ENCODE measurements at places on chromosomes 1 and 21.
A peak's percentile ranks its signal among the peaks of the same experiment; 100 is the strongest.

- no peak for DNase-seq
Measured at GRCh38 chr1:154405747-154406571, 816 bp downstream of the IL6R start.

GRCh38 chr1:163076446-163076845 is 7.3 kb downstream of the RGS4 start:
- DNase-seq: no peak

GRCh38 chr1:231630558-231631205 is 4.1 kb downstream of the DISC1 start:
- no peak for DNase-seq

DNA sequence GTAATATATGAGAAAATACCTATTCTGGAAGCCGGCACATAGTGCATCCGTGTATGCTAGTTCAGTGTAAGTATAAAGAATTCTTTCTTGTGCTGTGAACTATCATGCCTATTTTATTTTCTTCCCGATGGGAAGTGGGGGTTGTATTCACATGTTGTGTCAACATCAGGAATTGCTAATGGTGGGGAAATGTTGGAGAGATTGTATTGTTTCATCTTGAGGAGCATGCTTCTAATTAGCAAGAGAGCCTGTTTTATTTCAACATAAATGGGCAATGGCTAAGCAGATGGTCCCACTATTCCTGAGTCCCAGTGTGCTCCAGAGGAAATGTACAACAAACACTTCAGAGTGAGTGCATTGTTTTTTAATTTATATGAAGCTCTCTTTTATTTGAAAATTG is 485.2 kb downstream of the PLPP3 start:
- no peak for DNase-seq

DNA sequence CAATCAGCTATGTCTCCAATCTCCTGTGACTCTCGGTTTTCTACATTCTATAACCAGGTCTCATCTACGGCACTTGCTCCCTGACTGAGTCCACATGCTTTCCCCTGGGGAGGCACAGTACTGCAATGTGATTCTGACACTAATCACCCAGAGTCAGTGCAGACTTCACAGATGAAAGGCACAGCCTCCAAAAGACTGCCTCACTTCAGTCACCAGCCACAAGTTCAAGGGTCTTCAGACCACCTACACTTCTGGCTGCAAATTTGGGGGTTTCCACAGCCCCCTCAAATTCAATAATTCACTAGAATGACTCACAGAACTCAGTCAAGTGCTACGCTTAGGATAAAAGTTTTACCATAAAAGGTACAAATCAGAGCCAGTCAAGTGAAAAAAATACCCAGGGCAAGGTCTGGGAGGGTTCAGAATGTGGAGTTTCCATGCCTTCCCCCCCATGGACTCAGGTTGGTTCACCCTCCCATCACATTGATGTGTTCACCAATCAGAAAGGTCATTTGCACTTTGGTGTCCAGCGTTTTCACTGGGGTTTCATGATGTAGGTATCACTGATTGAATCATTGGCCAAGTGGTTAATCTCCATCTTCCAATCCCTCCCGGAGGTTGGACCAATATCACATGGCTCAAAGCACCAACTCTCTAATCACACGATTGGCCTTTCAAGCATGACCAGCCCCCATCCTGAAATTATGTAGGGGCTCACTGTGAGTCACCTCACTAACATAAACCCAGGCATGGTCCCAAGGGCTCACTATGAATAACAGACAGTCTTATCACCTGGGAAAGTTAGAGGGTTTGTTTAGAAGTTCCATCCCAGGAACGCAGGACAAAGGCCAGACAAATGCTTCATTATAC is 182.9 kb upstream of the CAMK1G start:
- DNase-seq: no peak

GRCh38 chr1:82446236-82446635 is 645.5 kb downstream of the ADGRL2 start:
- DNase-seq: no peak

DNA sequence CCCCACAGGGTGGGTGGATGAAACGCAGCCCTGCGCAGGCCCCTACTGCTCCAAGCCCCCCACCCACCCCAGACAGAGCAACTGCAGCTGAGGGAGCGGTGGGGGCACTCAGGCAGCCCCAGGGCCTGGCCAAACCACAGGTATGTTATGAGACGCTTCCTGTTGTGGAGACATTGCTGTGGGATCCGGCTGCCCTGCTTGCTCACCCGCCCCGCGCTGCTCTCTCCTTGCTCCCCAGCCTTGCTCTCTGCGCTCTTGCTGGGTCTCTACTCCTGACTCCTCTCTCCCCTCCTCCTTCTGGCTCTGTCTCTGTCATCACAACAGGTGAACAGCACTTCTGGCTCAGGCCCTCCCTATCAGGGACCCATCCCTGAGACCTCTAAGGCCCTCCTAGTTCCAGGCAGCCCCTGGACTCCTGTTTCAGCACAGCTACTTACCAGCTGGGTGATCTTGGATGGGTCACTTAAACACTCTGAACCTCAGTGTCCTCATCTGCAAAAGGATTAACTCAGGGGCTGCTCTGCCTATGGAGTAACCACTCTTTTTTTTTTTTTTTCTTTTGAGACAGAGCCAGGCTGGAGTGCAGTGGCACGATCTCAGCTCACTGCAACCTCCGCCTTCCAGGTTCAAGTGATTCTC is 15.9 kb downstream of the COL8A2 start:
- DNase-seq: no peak

GRCh38 chr1:77543822-77544448 is 138.5 kb downstream of the ZZZ3 start:
- DNase-seq: no peak

DNA sequence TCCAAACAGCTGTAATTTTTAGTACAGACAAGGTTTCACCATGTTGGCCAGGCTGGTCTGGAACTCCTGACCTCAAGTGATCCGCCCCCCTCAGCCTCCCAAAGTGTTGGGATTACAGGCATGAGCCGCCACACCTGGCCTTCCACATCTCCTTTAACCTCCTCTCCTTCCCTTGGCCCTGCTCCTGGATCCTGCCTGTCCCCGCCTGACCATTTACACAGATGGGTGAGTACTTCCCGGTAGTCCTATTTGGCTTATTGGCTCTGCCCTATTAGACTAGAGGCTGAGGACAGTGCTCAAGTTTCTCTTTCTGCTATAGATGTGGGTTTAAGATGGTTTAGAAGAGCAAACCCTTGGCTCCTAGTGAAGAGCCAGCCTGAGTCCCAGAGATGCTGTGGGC is 7.1 kb downstream of the PTPN7 start:
- DNase-seq: no peak

DNA sequence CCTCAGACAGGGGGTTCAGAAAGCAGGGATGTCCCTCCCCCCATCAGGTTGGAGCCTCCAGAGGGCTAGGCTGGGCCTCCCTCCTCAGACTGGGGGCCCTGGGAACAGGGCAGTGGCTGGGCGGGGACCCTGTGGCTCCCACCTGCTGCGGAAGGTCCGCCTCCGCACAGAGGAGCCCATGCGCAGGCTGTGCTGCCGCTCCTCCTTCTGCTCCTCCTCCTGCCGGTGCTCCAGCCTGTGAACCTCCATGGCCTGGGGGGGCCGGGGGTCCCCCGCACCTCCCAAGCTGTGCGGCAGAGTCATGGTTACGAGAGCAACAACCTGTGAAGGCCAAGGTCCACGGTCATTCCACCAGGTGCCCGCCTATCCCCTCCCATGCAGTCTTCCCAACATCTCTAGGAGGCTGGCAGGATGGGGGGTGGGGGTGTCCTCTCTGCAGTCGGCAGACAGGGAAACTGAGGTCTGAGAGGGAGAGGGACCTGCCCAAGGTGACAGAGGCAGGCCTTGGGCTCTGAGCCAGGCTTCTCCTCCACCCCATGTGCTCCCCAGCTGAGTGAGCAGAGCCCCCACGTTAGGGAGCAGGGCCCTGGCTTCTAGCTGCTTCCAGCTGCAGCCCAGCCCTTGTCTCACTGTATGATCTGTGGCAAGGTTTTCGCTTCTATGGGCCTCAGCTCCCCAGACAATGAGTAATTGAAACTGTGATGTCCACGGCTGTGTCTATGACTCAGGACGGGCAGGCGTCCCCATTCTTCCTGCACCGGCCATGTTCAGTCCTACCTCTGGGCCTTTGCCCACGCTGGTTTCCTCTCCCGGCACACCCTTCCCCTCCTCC is 3.4 kb downstream of the MYOM3 start:
- DNase-seq: no peak

DNA sequence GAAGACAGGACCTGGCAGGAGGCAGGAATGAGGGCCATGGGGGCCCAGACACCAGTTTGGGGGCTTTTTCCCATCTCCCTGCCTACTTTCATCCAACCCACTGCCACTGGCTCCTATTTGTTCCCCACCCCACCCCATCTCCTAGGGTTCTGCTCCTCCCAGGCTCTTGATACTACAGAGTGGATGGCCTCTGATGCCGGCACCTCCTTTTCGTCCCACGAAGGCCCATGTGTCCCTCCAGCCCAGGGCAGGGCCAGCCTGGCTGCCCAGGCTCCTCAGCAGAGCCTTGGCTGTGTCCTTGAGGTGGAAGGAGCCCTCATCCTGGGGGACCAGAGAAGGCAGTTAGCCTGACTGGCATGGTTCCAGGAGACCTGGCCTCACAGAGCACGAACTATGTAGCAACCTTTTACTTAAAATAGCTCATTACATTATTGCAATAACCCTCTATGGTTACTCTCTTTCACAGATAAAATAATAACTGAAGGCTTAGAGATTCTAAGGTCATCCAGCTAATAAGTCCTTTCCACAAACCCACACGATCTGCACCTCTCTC is 3.5 kb downstream of the POMGNT1 start:
- DNase-seq: no peak

DNA sequence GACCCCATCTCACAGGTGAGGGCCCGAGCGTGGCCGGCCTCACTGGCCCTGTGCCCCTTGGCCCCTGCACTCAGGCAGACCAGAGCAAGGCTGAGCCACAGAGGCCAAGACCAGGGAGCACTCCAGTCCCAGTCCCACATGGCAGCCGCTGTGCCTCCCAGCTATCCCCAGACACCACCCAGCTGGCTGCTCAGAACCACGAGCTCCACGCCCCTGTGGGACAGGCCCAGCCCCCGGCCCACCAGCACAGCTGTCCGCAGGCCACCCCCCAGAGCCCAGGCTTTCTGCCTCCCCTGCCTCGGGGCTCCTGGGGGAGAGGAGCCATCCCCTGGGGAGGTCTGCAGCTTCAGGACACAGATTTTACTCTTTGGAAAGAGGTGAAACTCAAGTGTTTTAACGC is 9.1 kb upstream of the C1QTNF12 start:
- no peak for DNase-seq

DNA sequence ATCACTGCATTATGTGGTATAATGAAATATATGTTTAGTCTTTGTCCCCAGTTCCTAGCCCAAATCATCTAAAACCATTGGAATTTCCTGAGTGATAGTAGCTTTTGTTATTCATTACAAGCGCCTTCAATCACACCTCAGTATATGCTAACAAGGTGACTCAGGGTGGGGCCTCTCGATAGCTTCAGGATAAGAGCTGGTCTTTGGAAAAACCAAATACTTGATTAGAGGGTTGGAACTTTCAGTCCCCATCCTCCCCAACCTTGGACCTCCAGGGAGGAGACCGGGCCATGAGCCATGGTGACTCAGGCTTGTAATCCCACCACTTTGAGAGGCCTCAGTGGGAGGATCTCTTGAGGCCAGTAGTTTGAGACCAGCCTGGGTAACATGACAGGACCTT is 5.1 kb upstream of the BRDT start:
- DNase-seq: no peak

- no peak for DNase-seq
Measured at GRCh38 chr1:56534130-56534651, 45.2 kb downstream of the PLPP3 start.

DNA sequence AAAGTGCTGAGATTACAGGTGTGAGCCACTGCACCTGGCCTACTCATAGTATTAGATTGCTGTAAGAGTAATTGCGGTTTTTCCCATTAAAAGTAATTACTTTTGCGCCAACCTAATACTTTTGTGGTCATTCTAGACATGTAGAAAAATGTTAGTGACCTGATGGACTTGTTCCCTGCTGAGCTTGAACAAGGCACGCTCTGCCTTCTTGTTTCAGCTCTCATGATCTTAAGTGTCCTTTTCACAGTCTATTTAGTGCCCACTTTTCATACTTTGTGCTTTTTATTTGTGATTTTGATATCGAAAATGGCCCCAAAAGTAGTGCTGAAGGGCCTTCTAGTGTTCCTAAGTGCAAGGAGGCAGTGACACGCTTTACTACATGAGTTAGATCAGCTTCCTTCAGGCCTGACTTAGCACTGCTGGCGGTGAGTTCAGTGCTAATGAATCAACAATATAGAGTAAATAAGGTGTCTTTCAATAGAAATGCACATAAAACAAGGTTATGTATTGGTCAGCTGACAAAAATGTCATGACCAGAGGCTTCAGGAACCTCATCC is 5.6 kb upstream of the RD3 start:
- no peak for DNase-seq

- DNase-seq: no peak
Measured at GRCh38 chr1:3536420-3537195, 74.7 kb downstream of the MEGF6 start.

DNA sequence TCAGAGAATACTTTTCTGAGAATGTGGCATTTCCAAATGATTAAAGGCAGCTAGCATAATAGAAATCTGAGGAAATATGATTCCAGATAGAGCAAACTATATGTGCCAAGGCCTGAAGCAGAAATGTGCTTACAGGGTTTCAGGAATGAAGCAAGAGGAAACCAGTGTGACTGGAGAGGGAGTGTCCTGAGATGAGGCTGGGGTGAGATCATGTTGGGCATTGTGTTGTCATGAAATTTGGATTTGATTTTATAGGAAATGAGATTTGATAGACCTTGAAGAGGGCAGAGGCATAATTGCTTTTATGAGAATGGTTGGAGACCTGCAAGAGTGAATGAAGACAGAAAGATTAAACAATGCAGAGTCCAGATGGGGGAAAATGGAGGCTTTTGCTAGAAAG is 338.1 kb upstream of the SNX7 start:
- DNase-seq: no peak

DNA sequence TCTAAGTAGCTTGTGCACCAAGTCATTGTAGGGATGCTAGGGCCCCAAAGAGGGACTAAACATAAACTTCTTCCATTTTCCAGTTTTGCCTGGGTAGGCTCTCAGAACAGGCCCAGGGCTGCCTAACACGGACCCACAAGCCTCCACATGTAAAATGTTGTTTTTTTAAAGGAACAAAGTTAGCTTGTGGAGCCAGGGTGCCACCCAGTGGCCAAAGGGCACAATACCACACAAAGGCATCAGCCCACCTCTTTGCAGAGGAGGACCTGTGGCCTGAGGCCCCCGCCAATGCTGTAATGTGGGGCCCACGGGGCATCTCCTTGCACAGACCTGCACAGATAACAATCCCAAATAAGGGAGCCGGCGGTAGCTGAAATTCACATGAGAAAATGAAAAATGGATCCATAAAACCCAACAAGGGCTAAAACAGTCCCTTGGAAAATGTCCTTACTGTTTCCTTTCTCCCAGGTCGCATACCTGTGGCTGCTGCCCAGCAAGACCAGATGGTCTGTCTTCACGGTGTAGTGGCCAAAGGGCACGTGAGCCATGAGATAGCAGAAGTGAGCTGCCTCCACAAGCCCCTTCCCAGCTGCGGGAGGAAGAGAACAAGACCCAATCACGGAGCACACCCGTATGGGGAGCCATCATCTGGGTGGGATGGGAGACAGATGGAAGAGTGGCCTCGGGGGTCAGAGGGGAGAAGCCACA is 23.8 kb downstream of the SEC16B start:
- peak; percentile 84 for DNase-seq

GRCh38 chr1:75764057-75764655 is 21.9 kb upstream of the RABGGTB start:
- DNase-seq: no peak

GRCh38 chr21:41321908-41322495 is 5.4 kb downstream of the FAM3B start:
- no peak for DNase-seq

- peak; percentile 99 for DNase-seq
Measured at GRCh38 chr1:62436039-62436465, 797 bp upstream of the USP1 start.

Data from osteocyte (in vitro differentiated cells).